ENCODE measurements at places on chromosomes 1 and 21.

GRCh38 chr1:86324130-86324822, 71.8 kb downstream of the ODF2L start:
- DNase-seq = no peak

- DNase-seq = no peak
These were observed 77.0 kb upstream of the GNG4 start for GRCh38 chr1:235726557-235726956.

- no peak for DNase-seq
These were observed 730.3 kb downstream of the PTPRU start for GRCh38 chr1:29966526-29967045.

GRCh38 chr1:236058141-236058934, 6.6 kb downstream of the NID1 start:
- DNase-seq = no peak

GRCh38 chr1:165787741-165788140, 19.1 kb upstream of the TMCO1 start:
- DNase-seq = no peak

- DNase-seq = no peak
These were observed 30.6 kb downstream of the FYB2 start for GRCh38 chr1:56788588-56788987.

DNA sequence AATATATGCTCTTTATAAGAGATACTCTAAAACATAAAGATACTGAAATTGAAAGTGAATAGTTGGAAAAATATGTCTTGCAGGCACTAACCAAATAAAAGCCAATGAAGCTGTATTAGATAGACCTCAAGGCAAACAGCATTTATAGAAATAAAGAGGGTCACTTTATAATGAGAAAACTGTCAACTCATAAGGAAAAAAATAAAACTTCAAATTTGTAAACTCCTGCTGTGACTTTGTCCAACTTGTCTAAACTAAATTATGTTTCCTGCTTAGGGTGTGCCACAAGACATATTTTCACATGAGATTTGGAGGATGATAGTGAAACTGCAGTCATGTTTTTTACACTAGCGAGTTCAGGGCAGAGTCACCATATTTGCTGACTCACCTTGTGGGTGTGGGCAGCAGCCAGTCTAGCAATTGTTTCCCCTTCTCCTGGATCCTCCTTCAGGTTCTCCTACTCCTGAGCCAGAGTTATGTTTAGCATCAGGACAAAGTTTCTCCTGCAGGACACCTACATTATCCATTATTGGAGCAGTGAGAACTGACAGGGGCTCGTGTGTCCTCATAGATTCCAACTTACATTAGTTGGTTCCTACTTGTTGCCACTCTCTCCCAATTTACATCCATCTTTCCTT, 43.8 kb downstream of the CD53 start:
- peak; percentile 41 for DNase-seq

GRCh38 chr1:215672482-215672881, 105.4 kb downstream of the KCTD3 start:
- DNase-seq = no peak

DNA sequence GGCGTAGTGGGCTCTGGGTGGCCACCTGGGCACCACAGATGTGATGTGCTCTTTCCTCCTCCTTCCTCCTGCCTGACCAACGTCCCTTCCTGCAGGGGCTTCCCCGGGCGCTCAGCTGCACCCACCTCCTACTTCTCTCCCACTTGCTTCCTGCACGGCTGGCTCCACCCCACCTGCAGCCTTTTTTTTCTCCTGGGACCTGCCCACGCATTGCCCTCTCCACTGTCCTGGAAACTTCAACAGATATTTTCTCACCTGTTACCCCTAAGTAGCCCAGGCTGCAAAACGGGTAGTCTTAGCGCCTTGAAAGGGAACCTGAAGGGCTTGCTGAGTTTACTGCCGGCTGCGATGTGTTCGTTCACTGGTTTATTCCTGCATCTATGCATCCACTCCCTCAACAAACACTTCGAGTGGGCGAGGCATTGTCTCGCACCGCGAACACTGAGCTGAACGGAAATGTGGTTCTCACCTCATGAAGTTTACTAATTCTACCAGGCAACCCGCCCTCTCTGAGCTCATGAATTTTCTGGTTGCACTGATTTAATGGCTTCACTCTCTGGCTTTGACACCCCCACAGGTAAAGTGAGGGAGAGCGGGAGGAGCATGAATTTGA, 23.6 kb downstream of the ZBTB18 start:
- DNase-seq = peak; percentile 53
